ENCODE measurements at places on chromosomes 4 and X.

DNA sequence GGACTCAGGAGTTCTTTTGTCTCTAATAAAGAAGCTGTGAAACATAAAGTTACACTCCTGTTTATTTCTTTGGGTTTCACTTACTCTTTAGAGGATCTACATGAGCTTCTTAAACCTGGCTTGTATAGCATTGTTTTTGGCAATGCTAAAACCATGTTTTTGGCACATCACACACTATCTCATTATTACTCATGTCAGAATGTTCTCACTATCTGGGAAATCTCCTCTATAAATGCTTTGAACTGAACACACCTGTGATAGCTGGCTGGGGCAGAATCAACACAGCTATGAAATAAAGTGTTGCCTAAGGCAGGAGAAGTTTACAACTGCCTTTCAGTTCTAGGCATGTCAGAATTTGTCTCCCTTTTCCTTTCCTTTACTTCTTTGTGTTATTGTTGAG lies 52.6 kb downstream of the SULT1B1 start:
- DNase-seq, result no peak

DNA sequence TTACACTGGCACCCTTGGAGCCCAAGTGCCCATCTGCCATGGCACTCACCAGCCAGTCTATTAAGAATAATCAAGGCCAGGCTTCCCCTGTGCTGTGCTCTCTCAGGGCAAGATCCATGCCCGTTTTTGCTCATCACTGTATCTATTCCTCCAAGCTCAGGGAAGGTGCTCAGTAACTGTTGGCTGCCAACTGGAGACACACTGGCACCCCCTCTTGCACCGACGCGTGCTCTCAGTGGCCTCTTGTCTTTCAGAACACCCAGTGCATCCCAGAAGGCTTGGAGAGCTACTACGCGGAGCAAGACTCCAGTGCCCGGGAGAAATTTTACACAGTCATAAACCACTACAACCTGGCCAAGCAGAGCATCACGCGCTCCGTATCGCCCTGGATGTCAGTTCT lies 30.1 kb downstream of the NSG1 start:
- DNase-seq, result no peak

DNA sequence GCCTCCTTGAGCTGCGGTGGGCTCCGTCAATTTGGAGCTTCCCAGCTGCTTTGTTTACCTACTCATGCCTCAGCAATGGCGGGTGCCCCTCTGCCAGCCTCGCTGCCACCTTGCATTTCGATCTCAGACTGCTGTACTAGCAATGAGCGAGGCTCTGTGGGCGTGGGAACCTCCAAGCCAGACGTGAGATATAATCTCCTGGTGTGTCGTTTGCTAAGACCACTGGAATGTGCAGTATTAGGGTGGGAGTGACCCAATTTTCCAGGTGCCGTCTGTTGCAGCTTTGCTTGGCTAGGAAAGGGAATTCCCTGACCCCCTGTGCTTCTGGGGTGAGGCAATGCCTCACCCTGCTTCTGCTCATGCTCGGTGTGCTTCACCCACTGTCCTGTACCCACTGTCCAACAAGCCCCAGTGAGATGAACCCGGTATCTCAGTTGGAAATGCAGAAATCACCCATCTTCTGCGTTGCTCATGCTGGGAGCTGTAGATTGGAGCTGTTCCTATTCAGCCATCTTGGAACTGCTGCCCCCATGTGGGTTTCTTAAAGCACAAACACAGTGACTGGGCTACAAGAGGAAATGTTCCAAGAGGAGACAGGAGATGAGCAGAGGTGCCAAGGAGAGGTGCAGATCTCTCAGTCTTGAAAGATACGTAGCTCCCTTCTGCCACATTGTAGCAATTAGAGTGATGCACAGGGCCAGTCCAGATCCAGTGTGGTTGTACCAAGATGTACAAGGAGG lies 193.0 kb upstream of the IGFBP7 start:
- DNase-seq, result no peak

- DNase-seq, result peak; percentile 43
Measured at GRCh38 chr4:48490680-48491513, 845 bp downstream of the ZAR1 start.

GRCh38 chrX:16804923-16805464 lies 18.7 kb downstream of the TXLNG start:
- no peak for DNase-seq

GRCh38 chr4:98584265-98584664 lies 74.1 kb downstream of the TSPAN5 start:
- DNase-seq, result no peak

DNA sequence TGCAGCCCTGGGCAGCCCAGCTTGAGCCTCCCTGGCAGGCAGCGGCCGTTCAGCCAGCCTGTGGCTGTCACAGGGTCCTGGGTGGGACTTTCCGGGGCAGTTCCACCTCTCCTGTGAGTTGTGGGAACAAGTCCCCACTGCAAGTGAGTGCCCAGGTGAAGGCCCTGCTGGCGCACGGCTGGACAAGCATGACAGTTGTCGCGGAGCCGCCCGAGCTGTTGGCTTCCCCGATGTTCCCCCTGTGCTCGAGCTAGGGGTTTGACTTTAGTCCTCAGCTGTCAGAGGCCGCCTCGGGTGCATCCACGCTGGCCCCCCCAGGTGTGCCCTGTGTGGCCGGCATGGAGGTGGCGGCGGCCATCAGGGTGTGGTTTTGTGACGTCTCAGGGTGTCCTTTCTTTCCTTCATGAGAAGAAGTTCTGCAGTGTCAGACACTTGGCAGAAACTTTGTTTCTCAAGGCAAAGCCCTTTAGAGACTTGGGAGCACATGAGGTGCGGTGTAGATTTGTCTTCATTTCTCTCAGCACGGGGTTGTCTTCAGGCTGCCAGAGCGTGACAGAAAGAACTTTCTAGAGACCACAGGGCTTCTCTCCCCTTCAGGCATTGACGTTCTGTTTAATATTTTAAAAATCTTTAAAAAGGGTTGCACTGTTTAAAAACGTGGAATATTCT lies 69.4 kb upstream of the HGFAC start:
- no peak for DNase-seq

- peak; percentile 10 for DNase-seq
Measured at GRCh38 chrX:120302434-120302833, 8.8 kb downstream of the TMEM255A start.

- no peak for DNase-seq
Measured at GRCh38 chr4:137470806-137471205, 61.5 kb downstream of the PCDH18 start.

DNA sequence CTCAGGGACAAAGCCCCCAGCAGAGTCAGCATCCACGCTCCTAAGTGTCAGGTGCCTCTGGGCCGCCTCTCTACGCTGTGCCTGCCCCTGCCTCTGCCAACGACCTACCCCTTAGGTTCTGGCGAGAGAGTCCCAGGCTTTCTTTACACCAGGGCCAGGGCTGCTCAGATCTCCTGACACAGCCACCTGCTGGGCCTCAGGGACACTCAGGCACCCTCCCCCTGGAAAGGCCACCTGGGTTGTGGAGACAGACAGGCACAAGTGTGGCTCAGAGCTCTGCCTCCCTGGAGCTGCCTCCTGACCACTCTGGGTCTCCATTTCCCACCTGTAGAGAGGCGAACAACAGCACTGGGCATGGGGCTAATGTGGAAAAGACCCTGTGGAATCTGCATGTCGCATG lies 90.0 kb upstream of the ADRA2C start:
- no peak for DNase-seq

DNA sequence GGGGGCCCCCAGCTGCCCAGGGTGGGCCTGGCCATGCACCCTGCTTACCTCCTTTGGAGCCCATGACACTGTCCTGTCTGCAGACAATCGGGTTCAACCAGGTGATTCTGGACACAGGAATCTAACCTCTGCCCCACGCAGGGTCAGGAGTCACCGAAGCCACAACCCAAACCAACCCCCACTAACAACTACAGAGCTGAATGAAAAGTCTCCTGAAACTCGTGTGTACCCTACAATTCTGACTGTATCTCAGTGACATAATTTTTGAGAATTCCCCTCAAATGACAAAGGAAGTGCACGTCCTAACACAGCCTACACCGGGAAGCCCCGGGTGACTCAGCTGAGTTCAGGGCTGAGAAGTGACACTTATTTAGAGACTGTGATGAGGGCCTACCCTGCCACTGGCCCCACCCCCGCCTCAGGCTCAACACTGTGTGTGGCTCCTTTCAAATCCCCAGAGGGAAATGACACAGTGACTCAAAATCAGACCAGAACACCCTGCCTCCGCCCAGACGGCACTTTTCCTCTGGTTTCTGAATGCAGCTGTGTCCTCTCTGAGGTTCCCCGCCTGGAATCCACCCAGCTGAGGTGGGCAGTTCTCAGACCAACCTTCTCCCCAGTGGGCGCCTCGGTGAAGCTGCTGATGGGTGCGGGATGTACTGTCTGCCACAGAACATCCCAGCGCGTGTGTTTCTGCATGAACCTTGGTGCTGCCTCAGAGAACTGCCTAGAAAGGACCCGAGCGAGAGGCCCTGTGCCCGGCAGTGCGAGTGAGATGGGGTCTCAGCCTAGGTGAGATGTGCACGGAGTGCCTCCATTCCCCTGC lies 9.9 kb downstream of the TNIP2 start:
- no peak for DNase-seq

DNA sequence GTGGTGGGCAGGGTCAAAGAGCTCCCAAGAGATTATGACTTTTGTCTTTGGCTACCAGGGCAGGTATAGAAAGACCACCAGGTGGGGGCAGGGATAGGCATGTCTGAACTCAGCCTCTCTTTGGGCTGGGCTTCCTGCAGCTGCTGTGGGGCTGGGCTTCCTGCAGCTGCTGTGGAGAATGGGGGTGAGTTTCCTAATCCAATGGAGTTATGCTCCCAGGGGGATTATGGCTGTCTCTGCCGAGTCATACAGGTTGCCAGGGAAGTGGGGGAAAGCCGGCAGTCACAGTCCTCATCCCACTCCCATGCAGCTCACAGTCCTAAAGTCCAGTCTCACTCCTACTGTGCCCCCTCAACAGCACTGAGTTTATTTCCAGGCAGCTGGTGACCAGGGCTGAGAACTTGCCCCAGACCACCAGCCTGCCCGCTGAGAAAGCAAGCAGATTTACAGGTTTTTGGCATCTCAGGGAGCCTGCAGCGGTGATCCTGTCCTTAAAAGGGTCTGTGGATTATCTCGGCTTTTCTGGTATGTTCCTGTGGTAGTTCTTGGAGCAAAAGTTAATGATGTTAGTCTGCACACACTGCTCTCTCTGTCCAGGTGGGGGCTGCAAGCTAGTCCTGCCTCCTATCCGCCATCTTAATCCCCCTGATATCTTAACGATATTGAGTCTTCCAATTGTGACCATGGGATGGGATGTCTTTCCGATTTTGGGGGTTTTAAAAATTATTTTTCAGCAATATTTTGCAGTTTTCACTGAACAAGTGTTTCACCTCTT lies 133.4 kb downstream of the RTL9 start:
- DNase-seq, result no peak

- no peak for DNase-seq
Measured at GRCh38 chr4:184887333-184887732, 61.6 kb upstream of the ACSL1 start.

GRCh38 chr4:91436556-91436955 lies 867.2 kb upstream of the GRID2 start:
- DNase-seq, result no peak

- DNase-seq, result no peak
Measured at GRCh38 chr4:128715616-128716015, 93.9 kb upstream of the JADE1 start.

GRCh38 chrX:70280573-70280972 lies 1.4 kb upstream of the RAB41 start:
- DNase-seq, result no peak

- DNase-seq, result no peak
Measured at GRCh38 chr4:158523990-158524535, 2.4 kb downstream of the RXFP1 start.

- no peak for DNase-seq
Measured at GRCh38 chrX:39676434-39676833, 421.3 kb downstream of the BCOR start.

- no peak for DNase-seq
Measured at GRCh38 chrX:39725928-39726619, 371.7 kb downstream of the BCOR start.

GRCh38 chr4:27836523-27836922 lies 975.9 kb downstream of the STIM2 start:
- DNase-seq, result no peak

- DNase-seq, result no peak
Measured at GRCh38 chrX:2478546-2479419, 22.0 kb downstream of the DHRSX start.

DNA sequence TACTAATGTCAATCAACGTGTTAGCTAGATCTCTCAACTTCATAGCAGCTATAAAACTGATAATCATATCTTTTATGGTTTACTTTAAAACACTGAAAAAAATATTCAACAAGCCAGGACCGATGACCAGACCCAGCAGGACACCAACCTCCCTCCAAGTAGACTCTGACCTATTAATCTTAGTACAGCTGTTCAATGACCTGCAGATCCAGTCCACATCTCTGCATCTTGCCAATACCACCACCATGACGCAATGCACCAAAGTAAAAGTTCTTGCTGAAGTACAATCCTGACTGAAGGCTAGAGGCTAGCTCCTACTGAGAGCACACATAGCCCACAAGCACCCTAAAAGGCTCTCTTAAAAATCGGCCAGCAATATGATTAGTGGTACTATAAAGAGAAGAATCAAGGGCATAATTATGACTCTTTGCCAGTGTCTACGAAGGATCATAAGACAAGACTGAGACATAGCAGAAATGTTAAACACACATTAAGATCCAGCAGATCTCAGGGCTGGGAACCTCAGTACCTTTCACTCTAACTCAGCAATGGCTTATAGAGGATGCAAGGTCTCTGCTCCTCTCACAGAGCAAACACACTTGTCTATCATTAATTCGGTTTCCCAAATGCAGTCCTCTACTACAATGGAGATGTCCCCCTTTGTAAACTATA lies 7.6 kb downstream of the MED14 start:
- no peak for DNase-seq

GRCh38 chrX:64842492-64842891 lies 133.8 kb downstream of the ZC4H2 start:
- DNase-seq, result no peak

DNA sequence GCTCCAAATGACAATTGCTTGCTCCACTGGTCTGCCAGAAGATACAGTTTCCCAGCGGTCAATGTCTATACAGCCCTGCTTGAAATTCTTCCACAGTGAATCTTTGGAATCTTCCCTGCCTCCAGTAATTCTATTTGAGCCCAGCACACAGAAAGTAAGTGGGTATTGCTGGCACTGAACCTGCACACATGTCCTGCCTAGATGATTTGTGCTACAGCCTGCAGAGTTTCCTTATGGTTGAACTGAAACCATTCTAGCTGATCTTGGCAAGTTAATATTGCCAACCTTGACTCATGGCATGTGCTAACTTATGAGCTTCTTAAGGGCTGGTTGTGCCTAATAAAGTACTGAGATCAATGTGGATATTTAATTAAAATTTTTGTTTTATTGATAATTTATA lies 553.8 kb upstream of the GNPDA2 start:
- DNase-seq, result no peak

GRCh38 chr4:11343536-11343935 lies 85.2 kb downstream of the HS3ST1 start:
- no peak for DNase-seq

DNA sequence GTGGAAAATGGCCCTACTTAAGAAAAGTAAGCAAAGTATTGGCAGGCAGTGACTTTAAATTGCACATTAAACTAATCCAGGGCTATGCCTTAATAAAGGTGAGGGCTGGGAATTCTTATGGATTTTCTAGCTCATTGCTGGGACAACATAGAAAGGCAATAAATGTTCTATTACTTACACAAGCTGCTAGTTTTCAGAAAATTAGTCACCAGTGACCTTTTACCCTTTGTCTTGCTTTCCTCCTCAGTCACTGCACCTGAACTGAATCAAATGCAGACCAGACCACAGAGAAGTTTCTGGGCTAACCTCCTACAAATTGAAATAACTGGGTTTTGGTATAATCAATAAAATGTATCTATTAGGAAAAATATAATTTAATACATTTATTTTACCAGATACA lies 694.4 kb upstream of the FAM241A start:
- DNase-seq, result no peak
